ENCODE measurements at places on chromosomes 12 and 14. TPM values are rescaled to one million over a fixed set of nuclear protein-coding genes. Genes with fewer than 3 reads are reported as not detected.

BMP4 gene
- 7.3 TPM for total RNA-seq

DNA sequence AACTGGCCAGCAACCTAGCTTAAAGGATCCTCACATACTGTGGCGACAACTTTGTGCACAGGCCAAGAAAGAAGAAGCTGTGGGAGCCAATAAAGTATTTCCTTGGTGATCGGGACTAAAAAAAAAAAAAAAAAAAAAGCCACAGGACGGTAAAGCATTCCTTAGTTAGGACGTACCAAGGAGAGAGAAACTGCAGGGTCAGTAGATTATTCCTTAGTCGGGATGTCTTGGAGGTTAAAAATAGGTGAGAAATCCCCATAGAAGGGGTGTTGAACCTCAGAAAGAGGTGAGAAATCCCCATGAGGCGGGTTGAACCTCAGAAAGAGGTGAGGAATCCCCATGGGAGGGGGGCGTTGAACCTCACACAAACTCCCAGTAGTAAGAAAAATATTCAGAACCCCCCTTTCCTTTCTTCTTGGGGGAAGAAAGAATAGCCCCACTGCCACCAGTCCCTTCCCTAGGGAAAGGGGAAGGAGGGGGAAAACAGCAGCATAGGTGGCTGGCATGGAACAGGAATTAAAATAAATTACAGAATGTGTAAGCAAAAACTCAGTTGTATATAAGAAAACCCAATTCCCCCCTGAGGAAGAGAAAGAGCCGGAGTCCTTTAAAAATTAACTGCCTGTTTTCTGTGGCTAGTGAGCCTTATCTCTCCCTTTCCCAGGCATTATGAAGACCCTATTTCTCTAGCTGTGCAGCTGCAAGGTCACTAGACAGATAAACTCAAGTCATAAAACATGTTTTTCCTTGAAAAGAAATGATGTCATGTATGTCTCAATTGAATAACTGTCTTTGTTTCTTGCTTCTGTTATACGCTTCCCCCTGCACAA is 26.8 kb downstream of the KLRK1 start:
- DNase-seq = no peak
- H3K36me3 ChIP-seq = peaks cover 2% of the 10 kb centered on the region
- H3K4me3 ChIP-seq = no peak overlapping the region
- peaks cover 31% of the 10 kb centered on the region for H3K4me1 ChIP-seq
- H3K27ac ChIP-seq = no peak overlapping the region
- H3K27me3 ChIP-seq = no peaks in the 10 kb centered on the region

GRCh38 chr12:118607831-118608230 is 231.5 kb downstream of the SUDS3 start:
- H3K4me3 ChIP-seq = no peak overlapping the region
- H3K27me3 ChIP-seq = no peaks in the 10 kb centered on the region
- DNase-seq = no peak
- H3K36me3 ChIP-seq = no peaks in the 10 kb centered on the region
- H3K4me1 ChIP-seq = no peaks in the 10 kb centered on the region

GRCh38 chr14:73105727-73106126 is 30.6 kb upstream of the PSEN1 start:
- H3K36me3 ChIP-seq = peaks cover 49% of the 10 kb centered on the region
- DNase-seq = no peak
- no peaks in the 10 kb centered on the region for H3K4me1 ChIP-seq
- H3K4me3 ChIP-seq = no peak overlapping the region

DNA sequence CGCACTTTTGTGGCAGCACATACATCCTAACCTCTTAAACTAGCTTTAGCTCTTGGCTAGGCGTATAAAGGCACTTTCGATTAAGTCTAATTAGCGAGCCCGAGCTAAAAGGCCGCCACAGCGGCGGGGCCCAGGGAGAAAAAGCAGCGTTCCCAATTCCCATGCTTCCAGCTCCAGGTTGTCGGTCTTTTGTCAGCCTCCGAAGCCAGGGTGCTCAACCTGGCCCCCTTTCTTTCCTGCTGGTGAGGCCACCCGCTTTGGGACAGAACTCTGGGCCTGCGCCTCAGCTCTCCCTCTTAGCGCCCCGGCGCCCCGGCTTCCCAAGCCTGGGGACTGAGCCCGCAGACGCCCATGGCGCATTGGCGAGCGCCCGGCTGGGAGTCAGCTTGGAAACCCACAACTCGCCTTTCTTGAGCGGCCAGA is 33.3 kb upstream of the TBX5 start:
- H3K4me3 ChIP-seq = no peak overlapping the region
- no peaks in the 10 kb centered on the region for H3K36me3 ChIP-seq
- no peak for DNase-seq

PPP1R1A gene
- total RNA-seq = not detected

Measured in osteocyte (in vitro differentiated cells).